Stimulated activated CD4-positive, alpha-beta T cell treated with anti-CD3 and anti-CD28 coated beads, Interleukin-15, amount 100 ng/mL, for 48 hours (primary cell): ENCODE measurements at places on chromosomes 13 and 19.

- DNase-seq, result no peak
These were observed 73.9 kb downstream of the TNFRSF19 start for GRCh38 chr13:23644126-23644419.

DNA sequence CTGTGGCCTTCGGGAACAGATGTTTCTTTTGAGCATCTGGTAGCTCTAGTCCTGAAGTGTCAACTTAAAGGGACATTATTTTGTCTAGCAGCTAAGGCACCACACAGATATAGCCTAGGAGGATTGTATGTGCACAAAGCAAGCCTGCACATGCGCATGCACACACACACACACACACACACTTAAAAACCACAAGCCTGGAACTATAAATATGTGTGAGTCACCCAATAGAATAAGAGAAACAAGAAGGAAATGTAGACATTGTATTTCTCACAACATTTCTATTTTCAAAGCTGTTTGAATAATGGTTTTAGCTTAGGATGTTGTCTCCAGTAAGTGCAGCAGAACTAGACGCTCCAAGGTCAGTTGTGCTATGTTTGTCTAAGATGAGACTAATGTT lies 516.5 kb downstream of the SUCLA2 start:
- DNase-seq, result no peak

DNA sequence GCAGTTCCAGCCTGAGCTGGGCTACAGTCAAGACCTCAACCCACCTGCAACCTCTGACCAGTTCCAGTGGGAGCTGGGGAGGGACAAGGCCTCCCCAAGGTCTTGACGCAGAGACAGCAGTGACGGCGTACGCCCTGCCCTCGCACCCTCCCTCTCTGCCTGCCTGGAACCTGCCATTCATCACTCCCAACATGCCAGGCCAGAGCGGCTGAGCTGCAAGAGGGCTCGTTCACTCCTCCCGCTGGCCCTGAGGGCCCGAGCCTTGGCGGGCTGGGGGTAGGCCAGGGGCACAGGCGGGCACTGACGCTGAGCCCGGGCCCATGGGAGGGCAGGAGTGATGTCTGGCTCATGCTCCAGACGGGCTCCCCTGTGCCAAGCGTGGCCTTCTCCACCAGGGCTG lies 8.2 kb downstream of the NDUFA11 start:
- no peak for DNase-seq

GRCh38 chr13:67821606-67822005 lies 591.5 kb upstream of the PCDH9 start:
- no peak for DNase-seq

DNA sequence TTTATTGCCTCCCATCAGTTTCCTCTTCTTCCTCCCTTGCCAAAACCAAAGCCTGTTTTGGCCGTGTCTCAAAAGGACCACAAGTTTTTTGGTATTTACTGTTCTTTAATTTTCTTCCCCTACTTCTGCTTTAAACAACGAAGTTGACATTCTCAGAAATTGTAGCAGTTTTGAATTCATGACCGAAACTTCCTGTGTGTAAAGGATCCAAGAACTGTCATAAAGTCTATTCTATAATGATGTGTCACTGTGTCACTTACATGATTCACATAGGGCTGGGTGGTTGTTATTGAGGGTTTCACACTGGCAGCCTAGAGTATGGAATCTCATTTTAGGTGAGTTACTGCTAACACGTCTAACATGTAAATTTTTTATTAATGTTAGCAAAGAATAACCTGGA lies 741.0 kb upstream of the KLHL1 start:
- DNase-seq, result no peak

GRCh38 chr13:30908416-30908980 lies 2.4 kb downstream of the MEDAG start:
- DNase-seq, result no peak

DNA sequence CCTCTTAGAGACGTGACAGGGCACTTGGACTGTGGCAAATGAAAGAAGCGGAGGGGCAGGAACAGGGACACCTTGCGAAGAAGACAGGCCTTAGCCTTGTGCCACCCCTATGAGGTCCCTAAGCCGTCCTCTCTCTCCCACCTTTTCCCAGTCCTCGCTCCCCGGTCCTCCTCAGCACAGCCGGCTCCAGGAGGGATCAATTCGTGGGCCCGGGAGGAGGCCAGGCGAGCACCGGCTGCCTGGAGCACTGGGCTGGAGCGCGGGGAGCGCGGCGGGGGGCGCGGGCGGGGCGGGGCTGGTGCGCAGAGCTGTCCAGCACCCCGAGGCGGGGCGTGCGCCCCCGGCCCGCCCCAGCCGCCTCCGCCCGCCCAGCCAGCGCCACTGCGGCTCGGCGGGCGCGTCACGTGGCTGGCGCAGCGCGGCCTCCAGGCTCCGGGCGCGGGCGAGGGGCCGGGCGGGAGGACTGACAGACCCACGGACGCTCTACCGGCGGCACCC lies at the start of gene LRP3:
LRP3 (plus strand) TSS at position 466 of the 498 bp plus-strand sequence. CDS start 456 bp downstream, outside the sequence.
- DNase-seq, result no peak

GRCh38 chr19:46732172-46732938 lies 13.5 kb upstream of the FKRP start:
- no peak for DNase-seq

DNA sequence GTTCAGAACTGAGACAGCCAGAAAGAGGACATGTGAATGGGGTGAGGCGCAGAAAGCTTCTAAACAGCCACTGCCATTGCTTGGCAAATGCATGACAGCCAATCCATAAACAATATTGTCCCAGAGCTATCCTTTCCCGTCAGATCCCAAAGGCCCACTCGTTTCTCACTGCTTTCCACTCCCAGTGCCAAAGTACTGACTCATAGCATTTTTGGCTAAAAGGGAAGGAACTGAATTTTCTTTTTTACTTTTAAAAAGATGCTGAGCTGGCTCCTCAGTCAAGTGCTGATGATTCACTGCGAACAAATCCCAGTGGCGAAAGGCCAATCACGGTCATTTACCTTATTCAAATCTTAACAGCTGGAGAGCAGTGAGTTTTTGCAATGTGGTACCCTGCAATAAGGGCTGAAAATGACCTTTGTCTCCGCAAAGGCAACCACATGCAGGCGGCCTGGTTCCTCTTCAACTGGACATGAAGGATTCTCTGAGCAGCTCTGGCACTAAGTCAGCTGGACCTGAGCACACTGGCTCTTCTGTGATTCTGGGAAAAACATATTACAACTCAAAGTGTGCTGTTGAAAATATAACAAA lies 151.7 kb downstream of the DCLK1 start:
- no peak for DNase-seq

GRCh38 chr13:107886118-107886517 lies 329.2 kb downstream of the LIG4 start:
- DNase-seq, result no peak

- no peak for DNase-seq
These were observed 221.5 kb upstream of the TSHZ3 start for GRCh38 chr19:31570718-31571117.

GRCh38 chr19:48632692-48633147 lies 4.5 kb downstream of the DBP start:
- DNase-seq, result no peak

GRCh38 chr19:55451965-55452748 lies 9.1 kb upstream of the SHISA7 start:
- DNase-seq, result no peak

GRCh38 chr19:11485245-11485837 lies 4.5 kb upstream of the ELAVL3 start:
- no peak for DNase-seq

DNA sequence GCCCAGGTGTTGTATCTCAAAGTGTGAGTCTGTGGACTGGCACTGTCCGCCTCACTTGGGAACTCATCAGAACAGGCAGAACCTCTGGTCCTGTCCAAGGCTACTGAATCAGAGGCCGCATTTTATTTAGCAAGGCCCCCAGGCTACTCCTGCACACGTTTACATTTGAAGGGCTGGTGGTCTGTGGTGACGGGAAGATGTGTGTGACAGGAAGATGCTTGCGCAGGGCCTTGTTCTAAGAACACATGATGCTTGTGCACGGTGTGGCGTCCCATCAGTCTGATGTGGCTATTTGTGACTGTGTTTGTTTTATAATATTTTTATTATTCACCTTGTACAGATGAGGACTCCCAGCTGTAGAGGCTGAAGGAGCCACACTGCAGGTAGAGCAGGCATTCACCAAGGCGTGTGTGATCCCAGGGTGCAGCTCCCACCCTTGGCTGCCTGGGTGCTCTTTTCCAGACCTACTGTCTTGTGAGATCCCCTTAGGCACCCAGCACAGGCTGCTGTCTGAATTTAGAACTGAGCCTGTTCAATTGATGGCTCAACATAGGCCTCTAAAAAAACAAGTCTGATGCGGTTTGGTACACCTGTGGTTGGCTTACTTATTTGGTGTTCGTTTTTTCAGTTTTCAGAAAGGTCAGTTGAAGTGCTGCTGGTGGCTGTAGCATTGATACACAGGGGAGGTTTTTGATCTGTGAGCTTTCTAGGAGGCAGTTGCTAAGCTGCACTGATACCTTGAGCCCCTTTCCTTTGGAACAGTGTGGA lies 3.1 kb downstream of the SLC25A15 start:
- no peak for DNase-seq

DNA sequence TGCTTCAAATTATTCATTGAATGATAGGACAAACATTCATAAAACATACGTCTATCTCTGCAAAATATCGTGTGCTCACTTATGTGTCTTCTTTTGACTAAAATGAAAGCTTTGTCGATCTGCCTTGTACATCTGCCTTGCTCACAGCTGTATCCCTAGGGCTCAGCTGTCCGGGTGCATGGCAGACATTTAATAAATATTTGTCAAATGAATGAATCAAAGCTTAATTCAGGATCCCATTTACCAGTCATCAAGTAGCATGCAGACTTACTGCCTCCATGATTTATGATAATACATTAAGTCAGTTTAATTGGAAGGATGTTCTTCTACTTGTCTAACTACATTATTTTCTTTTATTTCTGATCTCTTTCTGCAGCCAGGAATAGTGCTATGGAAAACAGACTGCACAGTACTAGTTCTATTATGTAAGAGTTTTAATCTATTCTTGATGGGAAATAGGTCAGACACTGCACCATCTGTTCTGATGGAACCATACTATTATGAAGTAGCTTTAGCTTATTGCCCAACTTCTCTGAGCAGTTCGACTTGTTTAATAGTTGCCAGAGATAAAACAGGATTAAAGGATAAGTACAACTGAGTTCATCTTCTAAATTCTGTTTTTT lies 13.2 kb downstream of the SLC46A3 start:
- no peak for DNase-seq

DNA sequence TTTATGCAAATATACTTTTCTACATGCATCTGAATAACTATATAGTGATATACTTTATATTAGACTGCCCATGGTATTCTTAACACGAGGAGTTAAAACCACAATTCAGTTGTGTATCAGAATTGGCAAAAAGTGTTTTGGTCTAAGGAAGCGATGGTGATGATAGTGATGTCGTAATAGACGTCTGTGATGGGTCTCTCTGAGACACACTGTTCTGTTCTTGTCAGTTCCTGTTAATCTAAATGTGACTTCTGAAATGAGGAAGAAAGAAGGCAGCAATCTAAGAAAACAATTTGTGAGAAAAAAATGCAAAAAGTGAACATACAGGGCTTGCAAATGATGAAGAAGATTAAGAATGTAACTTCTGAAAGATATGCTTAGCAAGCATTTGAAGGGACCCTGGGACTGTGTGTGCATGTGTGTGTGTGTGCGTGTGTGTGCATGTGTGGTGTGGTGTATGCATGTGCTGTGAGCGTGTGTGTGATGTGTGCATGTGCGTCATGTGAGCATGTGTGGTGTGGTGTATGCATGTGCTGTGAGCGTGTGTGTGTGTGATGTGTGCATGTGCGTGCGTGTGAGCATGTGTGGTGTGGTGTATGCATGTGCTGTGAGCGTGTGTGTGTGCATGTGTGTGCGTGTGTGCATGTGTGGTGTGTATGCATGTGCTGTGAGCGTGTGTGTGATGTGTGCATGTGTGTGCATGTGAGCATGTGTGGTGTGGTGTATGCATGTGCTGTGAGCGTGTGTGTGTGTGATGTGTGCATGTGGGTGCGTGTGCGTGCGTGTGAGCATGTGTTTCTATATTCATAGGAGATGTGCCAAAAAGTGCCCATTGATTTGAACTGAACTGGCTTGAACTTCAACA lies 131.8 kb downstream of the IRS2 start:
- DNase-seq, result no peak

GRCh38 chr19:35549174-35549788 lies 3.9 kb downstream of the TMEM147 start:
- DNase-seq, result peak; percentile 35
